ENCODE measurements at places on chromosomes 2 and 18.

DNA sequence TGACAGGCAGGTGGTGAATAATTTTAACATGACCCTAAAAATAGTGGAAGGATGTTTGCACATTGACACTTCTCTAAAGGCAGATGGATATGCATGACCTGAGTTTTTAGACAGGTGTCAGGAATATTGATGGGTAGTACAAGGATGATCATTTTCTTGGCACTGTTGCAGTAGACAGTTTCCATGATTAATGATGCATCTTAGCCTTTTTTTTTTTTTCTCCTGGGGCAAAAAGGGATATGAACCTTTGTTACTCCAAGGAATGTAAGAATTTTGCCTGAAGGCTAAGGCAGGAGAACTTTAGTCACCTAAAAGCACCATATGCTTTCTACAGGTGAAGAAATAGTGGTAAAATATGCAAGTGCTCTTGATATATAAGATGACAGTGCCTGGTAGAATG is 136.3 kb upstream of the CAVIN2 start:
- DNase-seq: no peak

GRCh38 chr2:199818026-199818425 is 33.0 kb downstream of the FTCDNL1 start:
- DNase-seq: no peak

DNA sequence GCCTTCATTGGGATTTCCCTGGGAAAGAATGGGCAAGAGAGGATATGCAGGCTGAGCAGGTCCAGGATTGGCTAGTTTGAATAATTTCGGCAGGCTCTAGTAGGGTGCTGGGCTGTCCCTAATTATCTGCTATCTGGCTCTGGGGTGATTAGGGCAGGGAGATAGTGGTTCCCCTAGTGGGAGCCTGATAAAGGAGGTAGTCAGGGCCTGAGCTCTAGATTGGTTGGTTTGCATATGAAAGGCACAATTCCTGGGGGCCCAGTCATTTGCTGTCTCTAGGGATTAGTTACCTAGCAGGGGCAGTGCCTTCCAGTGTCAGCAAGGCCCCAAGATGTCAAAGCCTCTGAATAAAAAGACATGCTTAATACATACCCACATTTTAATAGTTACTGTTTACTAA is 690.1 kb upstream of the KLHL29 start:
- DNase-seq: no peak

DNA sequence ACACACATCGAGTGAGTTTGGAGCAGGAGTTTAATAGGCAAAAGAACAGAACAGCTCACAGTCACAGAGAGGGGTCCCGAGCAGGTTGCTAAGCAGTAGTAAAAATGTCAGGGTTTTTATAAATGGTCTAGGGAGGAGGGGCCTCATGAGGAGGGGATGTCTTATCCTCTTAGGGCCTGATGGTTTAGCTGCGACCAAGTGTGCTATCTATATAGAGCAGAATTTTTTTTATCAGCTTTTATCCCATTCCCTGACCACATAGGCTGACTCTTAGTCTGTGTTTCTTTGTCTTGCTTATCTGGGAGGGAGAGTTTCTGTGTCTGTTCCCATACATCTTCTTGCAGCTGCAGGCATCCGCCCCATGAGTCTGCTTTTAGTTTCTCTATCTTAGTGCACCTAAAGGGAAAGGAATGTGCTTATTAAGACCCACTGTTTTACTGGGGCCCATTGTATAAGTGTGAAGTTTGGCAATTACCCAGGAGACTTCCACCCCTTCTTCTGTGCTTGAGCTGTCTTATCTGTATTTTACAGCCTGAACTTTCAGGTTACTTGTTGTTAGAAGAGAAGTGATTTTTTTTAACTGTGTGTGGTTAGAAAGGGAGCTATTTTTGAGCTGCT is 30.4 kb upstream of the GMCL1 start:
- no peak for DNase-seq

GRCh38 chr2:237487496-237487895 is 445 bp downstream of the MLPH start:
- no peak for DNase-seq

DNA sequence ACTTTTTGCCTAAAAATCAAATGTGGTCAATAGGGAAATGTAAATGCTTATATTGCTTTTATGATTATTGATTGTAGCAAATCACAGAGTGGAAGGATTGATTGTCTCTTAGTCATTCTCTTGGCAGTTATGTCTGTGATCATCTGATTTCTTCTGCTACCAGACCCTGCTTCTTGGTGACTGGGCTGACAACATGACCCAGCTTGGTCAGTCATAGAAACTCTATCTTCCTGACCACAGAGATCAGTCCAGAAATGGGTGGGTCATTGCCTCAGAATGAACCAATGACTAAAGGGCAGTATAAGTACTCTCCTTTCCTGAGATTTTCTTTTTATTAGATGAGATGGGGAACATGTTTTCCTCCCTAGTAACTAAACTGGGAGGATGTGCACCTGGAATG is 87.6 kb downstream of the MAIP1 start:
- DNase-seq: no peak

DNA sequence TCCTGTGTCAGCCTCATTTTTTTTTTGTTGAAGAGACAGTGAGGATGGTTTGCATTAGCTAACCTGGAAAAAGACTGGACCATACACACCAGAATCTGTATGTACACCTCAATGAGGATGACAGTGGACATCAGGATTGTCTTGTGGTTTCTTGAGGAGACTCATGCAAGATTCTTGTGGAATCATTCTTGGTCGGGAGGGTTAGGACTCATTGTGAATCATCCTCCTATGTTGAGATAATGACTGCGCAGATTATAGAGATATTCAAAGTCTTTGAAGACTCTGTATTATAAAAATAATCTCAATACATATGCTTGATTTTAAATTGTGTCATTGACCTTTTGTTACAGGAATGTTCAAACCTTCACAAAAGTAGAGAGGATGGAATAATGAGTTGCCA is 49.1 kb upstream of the DOCK10 start:
- no peak for DNase-seq

- no peak for DNase-seq
These were observed 98.5 kb upstream of the SNTG2 start for GRCh38 chr2:852168-852567.

- no peak for DNase-seq
These were observed 833.8 kb upstream of the PIK3C3 start for GRCh38 chr18:41121116-41121826.

DNA sequence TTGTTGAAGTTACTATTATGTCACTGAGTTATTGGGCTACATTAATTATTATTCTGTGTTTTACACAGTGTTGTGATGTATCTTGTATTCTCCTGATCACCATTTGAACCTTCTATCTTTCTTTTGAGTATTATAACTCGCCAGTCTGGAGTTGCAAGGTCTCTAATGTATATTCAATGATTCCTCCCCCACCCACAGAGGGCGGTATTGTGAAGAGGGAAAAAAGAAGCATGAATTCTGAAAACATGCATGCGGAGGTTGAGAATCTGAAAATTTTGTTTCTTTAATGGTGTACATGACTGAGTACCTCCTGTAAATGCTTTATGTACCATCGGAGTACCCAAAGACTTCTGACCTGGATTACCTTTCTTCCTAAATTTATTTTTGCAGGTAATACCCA is 266.6 kb downstream of the NR4A2 start:
- no peak for DNase-seq

GRCh38 chr2:208192611-208193236 is 2.9 kb upstream of the C2orf80 start:
- DNase-seq: no peak

Measured in ascending aorta (tissue), 2 donors.